Breast epithelium (tissue), 4 donors: ENCODE measurements at places on chromosomes 13 and 19. TPM values are rescaled to one million over a fixed set of nuclear protein-coding genes. Genes with fewer than 3 reads are reported as not detected.
A peak's percentile ranks its signal among the peaks of the same experiment; 100 is the strongest.

The IGFL1 gene
- total RNA-seq = not detected

The MYO16 gene
- 0.48 TPM for total RNA-seq

DNA sequence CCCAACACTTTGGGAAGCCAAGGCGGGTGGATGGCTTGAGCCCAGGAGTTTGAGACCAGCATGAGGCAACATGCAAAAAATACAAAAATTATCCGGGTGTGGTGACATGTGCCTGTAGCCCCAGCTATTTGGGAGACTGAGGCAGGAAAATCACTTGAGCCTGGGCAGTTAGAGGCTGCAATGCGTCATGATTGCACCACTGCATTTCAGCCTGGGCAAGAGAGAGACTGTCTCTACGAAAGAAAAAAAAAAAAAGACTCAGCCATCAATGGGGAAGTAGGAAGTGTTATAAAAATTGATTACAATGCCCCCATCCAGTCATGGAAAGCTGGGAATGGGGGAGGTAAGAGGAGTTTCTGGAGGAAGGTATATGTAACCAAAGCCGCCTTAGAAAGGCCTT is 5.4 kb downstream of the TYK2 start:
- no peak for DNase-seq

DNA sequence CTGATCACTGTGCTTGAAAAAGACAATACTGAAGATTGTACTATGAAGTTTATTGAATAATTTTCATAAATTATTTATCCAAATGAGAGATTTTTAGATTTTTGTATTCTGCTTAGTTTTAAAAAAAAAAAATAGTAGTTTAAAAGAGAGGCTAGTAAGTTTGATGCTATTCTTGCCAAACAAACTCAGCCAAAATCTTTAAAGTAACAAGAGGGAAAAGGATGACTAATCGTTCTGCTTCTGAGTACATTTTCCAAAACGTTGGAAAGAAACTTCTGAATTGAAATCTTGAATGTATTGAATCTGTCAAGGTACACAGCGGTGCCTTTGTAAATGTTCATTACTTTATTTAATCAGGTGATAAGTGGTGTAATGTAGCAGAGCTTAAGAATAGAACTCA is 34.4 kb downstream of the NUP58 start:
- no peak for DNase-seq

- no peak for DNase-seq
Observed at GRCh38 chr13:34667286-34668218, 274.5 kb upstream of the NBEA start.

- DNase-seq = no peak
Observed at GRCh38 chr13:84802073-84802472, 919.8 kb upstream of the SLITRK1 start.

- no peak for DNase-seq
Observed at GRCh38 chr13:26310470-26310869, 56.5 kb downstream of the CDK8 start.

- no peak for DNase-seq
Observed at GRCh38 chr19:3467437-3468198, 12.7 kb downstream of the SMIM24 start.

GRCh38 chr13:88472316-88472715 is 801.1 kb downstream of the SLITRK5 start:
- DNase-seq = no peak

- DNase-seq = no peak
Observed at GRCh38 chr19:18682807-18683108, 722 bp upstream of the CRTC1 start.

DNA sequence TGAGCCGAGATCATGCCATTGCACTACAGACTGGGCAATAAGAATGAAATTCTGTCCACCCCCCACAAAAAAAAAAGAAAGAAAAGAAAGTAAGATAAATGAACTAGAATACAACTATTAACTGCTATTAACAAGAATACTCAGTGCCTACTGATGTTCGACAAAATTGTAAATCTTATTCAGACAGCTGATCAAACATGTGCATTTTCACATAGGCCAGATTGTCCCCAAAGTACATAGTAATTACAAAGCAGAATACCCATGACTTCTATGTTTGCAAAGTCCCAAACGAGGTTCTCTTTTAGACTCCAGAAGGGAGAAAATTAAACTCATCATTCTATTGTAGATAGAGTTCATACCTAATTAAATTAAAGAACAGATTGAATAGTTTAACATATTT is 113.4 kb downstream of the UFM1 start:
- no peak for DNase-seq

GRCh38 chr19:6717441-6717971 is 2.9 kb downstream of the C3 start:
- no peak for DNase-seq

DNA sequence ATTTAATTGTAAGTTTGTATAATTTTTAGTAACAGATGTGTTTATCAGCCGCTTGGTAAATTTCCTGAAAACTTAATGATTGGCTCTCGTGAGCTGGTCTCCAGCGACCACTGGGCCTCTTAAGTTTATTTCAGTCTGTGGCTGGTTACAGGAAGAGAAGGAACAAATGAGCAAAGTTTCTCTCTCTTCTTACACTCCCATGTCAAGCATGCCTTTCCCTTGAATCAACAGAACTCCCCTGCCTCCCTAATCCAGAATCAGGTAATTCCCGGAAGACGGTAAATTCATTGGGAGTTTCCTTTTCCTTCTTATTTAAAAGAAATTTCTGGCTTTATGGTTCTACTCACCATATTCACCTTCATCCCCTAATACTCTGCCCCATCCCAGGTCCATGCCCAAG is 52.5 kb upstream of the POMP start:
- no peak for DNase-seq

DNA sequence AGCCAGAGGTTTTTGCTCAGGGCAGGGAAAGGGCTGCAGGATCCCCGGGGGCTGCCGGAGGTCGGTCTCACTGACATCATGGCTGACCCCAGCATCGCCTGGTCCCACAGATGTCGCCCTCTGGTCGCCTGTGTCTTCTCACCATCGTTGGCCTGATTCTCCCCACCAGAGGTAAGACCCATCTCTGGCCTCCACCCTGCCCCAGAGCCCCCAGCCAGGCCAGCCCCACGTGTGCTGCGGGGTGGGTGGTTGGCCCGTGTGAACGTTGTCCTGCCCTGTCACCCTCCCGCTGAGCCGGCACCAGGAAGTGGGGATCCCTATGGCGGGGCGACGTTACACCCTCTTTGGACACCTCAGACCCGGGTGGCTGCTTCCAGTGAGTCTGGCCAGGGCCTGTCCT is 906 bp downstream of the FXYD5 start:
- DNase-seq = no peak

DNA sequence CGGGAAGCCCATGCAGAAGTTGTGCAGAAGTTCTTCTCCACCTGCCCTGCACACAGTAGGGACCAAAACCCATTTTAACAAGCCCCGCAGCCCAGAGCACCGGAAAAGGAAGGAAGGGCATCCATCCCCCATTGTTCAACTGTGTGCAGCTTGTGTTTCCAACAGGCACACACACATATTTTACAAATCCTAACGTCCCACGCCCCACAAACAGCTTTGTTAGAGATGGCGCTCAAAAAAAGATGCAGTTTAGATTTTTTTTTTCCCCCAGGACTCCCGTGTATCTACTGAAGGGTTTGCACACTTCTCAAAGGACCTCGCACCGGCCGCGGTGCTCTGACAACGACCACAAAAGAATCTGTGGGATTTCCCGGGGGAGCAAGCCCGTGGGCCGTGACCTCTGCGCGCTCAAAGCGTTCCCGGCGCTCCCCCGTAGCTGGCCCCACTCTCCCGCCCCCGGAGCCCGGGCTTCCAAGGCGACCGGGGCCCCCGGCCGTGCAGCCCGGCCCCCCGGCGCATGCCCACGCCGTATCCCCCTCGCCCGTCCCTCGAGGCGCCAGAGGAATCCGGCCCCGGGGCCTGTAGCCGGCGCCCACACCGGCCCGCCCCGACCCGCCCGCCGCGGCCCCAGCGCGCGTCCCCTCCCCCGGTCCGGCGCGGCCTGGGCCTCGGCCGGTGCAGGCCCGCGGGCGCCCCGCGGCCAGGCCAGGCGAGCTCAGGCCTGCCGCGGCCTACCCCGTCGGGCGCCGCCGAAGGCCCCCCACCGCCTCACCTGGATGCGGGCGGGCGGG is 523 bp downstream of the ELAVL1 start:
- no peak for DNase-seq

DNA sequence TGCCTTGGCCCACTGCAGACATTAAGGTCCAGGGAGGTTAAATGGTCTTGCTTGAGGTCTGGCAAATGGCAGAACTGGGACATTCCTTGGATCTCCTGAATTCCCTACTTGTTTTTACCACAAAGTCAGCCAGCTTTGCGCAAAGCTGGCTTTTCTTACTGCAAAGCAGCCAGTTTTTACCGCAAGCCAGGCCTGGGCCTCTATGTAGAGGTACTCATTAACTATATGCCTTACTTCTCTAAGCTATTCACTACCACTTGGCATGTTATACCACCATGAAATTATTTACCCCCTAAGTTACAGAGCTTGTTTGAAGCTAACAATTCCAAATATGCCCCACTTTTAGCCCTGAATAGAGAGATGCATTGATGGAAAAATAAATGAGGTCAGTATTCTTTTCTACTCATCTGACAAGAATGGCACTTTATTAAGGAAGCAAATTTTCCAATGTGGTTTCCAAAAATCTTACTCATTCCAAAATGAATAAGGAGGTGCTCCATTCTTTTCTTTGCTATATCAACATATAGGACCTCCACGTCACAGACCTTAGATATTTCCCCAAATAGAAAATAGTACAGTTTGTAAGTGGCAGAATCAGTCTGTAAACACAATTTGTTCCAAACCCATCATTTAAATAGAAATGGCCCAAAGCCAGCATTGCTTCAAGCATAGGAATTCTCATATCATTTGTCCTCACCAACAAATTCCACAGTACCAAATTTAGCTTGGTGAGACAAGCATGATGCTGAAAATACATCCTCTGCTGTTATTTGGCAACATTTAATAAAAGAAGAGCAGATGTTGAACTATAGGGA is 143.9 kb upstream of the TSC22D1 start:
- peak; percentile 25 for DNase-seq

GRCh38 chr19:27676877-27677276 is 1536.1 kb downstream of the UQCRFS1 start:
- no peak for DNase-seq

- DNase-seq = no peak
Observed at GRCh38 chr13:48110931-48111721, 16.2 kb upstream of the MED4 start.

GRCh38 chr19:8592231-8593009 is 15.2 kb upstream of the MYO1F start:
- peak; percentile 97 for DNase-seq

GRCh38 chr19:44683434-44684210 is 12.3 kb downstream of the CEACAM19 start:
- no peak for DNase-seq

GRCh38 chr13:112820318-112820717 is 130.5 kb downstream of the ATP11A start:
- no peak for DNase-seq
